ENCODE measurements at places on chromosomes 4 and X. TPM values are rescaled to one million over a fixed set of nuclear protein-coding genes. Genes with fewer than 3 reads are reported as not detected.

- no peak for DNase-seq
Observed at GRCh38 chr4:189090174-189090814, 850.4 kb upstream of the FRG1 start.

DNA sequence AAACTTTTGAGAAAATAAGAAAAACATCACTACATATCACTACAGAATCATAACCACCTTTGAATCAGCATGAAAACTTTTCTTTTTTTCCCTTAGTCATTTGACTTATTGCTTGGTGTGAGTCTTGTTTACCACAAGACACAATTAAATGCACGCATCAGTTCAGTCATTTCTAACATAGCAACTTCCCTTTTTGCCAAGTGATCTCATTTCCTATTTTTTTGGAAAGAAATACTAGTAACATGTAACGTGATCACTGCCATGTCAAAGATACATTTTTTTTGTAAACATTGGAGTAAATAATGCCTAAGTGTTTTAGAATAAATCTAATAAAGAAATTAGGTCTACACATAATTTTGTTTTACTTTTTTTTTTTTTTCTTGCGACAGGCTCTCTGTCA lies 5.1 kb upstream of the CXCL8 start:
- DNase-seq = no peak

GRCh38 chr4:186787536-186787935 lies 63.9 kb upstream of the FAT1 start:
- DNase-seq = no peak

The FAM47A gene
- total RNA-seq = not detected

- DNase-seq = no peak
Observed at GRCh38 chr4:94285666-94286065, 57.0 kb downstream of the HPGDS start.

GRCh38 chr4:1169691-1170096 lies 2.7 kb downstream of the SPON2 start:
- no peak for DNase-seq

DNA sequence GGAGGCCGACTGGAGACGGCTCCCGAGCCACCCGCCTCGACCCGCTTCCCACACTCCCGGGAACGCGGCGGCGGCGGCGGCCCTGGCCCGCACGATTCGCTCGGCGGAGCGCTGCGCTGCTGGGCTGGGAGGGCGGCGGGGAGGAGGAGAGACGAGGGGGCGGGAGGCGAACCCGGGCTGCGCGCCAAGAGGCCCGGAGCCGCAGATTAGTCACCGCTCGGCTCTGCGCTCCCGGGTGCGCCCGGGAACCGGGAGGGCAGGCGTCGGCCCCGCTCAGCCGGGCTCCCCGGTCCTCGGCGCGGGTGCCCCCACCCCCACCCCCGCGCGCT lies 11.2 kb upstream of the BCOR start:
- peak; percentile 74 for DNase-seq

The CLRN2 gene
- not detected for total RNA-seq
